ENCODE measurements at places on chromosomes 2 and 18. TPM values are rescaled to one million over a fixed set of nuclear protein-coding genes. Genes with fewer than 3 reads are reported as not detected.
A peak's percentile ranks its signal among the peaks of the same experiment; 100 is the strongest.

- DNase-seq = peak; percentile 66
These were observed 120.9 kb upstream of the CDH19 start for GRCh38 chr18:66724664-66725356.

- DNase-seq = peak; percentile 82
These were observed 26.4 kb downstream of the TBC1D8 start for GRCh38 chr2:101124643-101125366.

DNA sequence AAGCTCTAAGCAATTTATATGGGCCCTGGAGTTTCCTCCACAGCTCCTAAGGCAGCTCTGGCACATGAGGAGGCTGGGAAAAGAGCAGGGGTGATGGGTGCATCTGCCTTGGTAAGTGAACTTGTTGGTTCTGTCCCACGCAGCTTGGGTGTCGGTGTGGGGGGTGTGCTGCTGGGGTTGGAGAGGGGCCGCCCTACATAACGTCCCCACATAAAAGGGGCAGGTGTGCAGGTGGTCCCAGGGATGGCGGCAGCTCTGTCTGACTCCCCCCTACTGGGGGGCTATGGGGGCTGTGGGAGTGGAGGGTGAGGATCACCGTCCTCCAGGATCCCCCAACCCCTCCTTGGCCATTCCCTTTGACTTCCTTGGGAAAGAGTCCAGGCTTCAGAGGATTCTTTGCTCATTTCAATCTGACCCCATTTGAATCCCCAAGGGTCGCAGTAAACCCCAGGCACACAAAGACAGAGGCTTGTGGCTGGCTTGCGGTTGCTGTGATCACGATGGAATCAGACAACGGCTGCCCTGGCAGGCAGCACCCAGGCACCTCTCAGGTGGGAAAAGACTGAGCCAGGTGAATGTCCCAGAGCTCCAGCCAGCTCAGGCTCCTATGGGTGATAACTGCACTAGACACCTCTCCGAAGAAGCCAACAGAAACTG lies 34.5 kb upstream of the CD8A start:
- DNase-seq = no peak

GRCh38 chr2:211845338-211846035 lies 693.1 kb downstream of the ERBB4 start:
- no peak for DNase-seq

GRCh38 chr2:47230418-47230817 lies 75.3 kb upstream of the STPG4 start:
- DNase-seq = peak; percentile 83

- peak; percentile 86 for DNase-seq
These were observed 5.8 kb upstream of the FZD5 start for GRCh38 chr2:207775473-207775872.

REG3G gene
- 0.53 TPM for total RNA-seq

ELOA2 gene
- total RNA-seq = not detected
